SJSA1 (cell line): ENCODE measurements at places on chromosomes 6 and 20.

DNA sequence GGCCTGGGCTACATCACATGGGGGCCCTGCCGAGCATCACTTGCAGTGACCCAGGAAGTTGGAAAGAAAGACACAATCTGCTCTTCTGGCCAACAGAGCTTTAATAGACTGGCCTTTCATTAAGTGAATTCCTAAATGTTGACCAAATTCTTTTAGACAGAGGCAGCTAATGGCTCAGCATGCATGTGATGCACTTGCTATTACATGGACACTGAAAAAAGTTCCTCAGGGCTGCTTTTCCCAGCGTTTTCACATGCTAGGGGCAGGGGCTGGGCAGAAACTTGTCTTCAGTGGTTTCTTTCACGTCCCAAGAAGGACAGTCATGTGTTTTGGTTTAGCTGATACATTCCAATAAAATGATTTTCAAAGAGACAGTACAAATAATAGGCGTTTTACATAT lies 651.0 kb upstream of the SLC35B3 start:
- DNase-seq = no peak

DNA sequence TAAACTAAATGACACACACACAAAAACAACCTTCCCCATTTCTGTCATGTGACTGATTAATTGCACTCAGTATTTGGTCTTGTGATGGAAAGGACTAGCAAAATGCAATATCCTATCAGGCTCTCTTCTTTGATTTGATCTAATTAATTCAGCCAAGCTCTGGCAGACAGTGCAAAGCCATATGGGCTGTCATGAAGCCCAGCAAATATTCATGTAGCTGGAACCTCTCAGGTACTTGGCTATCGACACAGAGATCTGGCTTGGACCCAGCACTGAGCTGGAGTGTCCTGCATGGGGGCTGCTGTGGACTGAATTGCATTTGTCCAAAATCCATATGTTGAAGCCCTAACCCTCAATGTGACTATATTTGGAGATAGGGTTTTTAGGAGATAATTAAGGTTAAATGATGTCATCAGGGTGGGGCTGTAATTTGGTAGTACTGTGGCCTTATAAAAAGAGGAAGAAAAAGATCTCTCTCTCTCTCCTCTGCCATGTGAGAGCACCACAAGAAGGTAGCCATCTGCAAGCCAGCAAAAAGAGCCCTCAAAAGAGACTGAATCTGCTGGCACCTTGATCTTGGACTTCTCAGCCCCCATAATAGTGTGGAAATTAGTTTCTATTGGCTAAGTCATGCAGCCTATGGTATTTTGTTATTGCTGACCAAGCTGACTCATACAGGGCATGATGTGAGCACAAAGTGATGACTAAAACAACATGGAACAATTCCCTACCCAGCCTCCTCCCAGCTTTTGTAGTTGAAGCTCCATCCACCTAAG lies 77.1 kb downstream of the STMND1 start:
- DNase-seq = no peak

DNA sequence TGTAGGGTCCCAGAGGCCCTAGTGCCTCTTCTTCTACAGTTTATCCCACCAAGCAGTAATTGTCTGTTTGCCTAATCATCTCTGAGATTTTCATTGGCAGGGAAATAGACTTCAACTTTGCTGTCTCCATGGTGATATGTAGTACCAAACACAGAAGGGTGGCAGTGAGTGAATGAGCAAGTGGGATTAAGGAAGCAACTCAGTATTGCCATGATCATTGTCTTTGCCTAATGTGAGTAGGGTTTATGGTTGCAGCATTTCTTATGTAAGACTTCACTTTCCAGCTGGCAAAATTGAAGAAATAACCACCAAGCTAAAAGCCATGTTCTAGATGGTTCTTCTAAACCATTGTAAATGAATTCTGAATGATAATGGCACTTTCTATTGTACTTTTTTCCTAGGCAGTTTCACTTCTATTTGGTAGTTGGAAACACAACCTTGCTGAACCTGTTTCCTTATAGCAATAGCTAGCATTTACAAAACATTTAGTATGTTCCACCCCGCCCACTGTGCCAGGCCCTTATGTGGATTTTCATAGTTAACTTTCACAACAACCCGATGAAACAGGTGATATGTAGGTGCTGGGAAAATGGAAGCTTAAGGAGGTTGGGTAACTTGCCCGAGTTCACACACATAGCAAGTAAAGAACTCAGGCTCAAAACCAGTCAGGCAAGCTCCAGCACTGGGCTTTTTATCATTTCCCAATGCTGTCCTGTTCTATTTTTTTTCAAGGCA lies 32.0 kb downstream of the ZC2HC1B start:
- DNase-seq = no peak

GRCh38 chr20:36454698-36455427 lies 86.5 kb upstream of the MYL9 start:
- peak; percentile 51 for DNase-seq

GRCh38 chr6:77433888-77434287 lies 29.4 kb downstream of the HTR1B start:
- DNase-seq = no peak

DNA sequence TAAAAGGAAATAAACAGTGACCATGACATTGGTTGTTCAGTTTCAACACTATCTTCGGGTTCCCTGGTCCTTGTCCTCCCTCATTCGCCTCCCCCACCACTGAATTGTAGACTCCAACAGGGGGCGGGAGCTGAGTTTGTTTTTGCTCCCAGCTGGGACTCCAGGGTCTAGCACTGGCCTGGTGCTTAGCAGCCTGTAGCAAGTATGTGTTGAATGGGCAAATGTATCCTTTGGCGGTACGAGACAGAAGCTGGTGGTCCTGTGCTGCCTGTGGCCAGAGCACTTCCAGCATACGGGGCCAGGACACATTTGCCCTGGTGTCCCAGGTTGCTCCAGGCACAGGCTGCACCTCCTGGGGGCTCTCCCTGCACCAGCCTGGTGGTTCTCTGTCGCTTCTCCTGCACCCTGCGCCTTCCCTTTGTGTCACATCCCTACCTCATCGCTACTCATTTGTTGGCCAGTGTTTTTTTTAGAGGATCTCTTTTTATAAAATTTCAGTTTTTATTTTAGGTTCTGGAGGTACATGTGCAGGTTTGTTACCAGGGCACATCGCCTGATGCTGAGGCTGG lies 40.1 kb downstream of the PHACTR3 start:
- peak; percentile 27 for DNase-seq

DNA sequence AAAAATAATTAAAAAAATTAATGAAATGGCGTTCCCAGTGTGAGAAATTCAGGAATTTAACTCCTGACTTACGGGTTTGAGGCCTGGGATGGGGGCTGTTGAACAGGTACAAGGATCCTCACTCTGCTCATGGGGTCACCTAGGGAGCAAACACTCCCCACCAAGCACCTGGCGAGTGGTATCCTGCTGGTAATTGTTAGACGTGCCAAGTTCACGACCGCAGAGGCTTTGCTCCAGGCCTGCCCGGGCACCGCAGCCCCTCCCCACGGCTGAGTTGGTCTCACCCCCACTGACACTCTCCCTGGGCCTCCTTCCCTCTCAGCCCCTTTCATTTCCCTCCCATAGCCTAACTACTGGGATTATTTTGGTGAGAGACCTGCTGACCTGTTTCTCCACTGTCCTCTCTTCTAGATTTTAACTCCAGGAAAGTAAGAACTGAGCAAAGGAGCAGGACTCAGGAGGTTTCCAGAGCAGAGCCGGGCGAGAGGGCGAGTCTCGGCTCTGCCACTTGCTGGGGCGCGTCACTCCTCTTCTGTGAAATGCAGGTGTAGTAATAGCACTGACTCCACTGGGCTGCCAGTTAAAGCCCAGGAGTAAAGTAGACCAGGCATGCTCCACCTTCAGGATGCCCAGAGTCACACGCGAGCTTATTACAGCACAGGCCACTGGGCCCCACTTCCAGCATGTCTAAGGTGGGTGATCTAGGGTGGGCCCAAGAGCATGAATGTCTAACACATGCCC lies 22.8 kb downstream of the BMP7 start:
- DNase-seq = no peak

GRCh38 chr20:64219202-64219601 lies 36.3 kb upstream of the PCMTD2 start:
- DNase-seq = no peak

DNA sequence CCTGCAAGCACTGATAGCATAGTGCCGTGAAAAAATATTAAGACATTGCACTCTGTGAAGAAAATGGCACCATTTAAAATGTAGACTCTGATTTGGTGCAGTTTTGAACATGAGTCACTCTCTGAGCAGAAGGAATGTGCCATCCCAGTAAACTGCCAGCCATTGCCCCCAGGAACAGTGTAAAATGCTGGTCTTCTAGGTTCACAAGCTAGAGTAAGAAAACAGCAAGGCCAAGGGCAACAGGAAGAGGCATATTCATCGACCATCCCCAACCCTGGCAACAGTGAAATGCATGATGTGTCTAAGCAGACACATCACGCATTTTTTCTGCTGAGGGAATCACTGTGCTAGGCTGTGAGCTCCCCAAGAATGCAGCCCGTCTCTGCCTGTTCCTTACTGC lies 163.2 kb upstream of the RIN2 start:
- no peak for DNase-seq

DNA sequence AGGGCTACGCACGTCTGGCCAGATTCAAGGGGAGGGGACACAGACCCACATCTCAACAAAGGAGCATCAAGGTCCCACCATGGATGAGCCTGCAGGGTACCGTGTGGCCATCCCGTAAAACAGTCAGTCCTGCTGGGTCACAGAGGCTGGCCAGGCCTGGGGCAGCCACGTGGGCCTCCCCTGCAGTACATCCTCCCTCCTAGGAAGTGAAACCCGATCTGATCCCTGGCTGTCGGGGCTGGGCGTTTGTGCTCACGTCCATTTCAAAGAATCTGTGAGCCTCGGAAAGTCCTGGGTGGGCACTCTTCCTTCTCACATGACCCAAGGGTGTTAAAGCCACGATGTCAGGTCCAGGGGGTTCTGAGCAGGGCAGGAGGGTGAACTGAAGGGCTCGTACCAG lies 14.3 kb downstream of the SULF2 start:
- DNase-seq = no peak

- no peak for DNase-seq
Observed at GRCh38 chr6:104460738-104461483, 398.8 kb downstream of the HACE1 start.

GRCh38 chr6:137761487-137761886 lies 105.6 kb upstream of the TNFAIP3 start:
- DNase-seq = no peak

GRCh38 chr6:82555801-82556200 lies 192.2 kb downstream of the TPBG start:
- DNase-seq = no peak

GRCh38 chr20:3797226-3797545 lies 1.1 kb downstream of the CDC25B start:
- no peak for DNase-seq

DNA sequence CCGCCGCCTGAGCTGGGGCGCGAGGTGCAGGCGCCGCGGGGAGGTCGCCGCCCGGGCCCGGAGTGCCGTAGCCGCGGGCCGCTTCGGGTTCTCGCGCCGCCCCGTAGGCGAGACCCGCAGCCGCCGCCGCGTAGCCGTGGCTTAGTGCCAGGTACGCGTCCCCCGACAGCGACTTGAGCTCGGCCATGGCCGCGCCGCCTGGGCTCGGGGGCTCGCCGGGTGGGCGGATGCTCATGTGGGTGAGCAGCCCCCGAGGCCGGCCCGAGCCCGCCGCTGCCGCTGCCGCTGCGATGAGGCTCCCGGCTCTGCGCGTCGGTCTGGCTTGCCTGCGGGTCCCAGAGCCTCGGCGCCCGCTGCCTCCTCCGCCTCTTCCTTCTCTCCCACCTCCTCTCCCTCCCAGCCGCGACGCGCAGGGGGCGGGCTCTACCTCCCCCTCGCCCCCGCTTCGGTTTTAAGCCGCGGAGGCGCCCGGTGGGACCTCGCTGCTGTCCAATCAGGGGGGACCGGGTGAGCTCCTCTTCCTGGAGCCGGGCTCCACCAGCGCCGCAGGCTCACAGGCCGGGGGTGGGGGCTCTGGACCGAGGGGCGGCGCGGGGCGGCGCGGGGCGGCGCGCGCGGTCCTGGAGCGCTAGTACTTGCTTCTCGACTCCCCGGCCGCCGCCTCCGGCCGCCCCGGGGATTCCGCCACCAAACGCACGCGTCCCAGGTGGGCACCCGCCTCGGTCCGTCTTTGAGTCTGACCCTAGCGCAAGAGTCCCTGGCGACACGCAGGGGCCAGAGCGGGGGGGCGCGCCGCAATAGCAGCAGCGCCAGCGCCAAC lies at the start of gene BHLHE23:
Gene BHLHE23 (minus strand): TSS at position 425 of the 820 bp plus-strand sequence. CDS start 190 bp downstream, at position 235.
- DNase-seq = no peak

GRCh38 chr20:44942264-44942973 lies 17.8 kb downstream of the TOMM34 start:
- DNase-seq = no peak

GRCh38 chr6:18961566-18961965 lies 574.4 kb downstream of the RNF144B start:
- DNase-seq = no peak

DNA sequence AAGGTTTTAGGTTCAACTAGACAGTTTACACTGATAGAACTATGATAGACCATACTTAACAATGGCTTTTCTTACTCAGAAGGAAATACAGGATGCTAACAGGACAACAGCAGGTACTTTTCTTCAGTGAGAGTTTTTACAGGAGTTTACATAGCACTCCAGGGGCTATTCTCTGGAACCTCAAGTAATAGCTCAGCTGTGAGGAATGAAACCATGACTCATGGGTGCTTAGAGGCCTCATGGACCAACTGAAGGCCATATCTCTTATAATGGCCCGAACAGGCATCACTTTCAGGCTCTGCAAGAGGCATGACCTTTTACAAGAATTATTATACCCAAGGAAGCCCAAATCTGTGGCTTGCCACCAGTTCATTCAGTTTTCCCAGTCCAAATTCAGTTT lies 31.8 kb downstream of the TREML1 start:
- no peak for DNase-seq

DNA sequence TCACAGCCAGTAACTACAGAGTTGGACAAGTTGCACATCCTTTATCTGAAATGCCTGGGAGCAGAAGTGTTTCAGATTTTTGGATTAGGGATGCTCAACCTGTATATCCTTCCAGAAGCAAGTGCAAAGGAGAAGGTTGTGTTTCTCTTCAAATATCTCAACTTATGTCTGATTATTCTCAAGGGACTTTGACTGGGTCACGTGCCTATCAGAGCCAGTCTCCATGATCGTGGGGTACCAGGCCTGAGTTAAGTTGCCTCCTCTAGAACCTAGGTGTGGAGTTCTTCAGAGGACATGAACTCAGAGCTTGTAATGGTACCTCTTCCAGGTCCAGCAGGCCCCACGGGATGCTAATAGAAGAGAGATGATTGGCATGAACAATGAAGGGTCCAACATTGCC lies 7.8 kb downstream of the CD83 start:
- DNase-seq = no peak

DNA sequence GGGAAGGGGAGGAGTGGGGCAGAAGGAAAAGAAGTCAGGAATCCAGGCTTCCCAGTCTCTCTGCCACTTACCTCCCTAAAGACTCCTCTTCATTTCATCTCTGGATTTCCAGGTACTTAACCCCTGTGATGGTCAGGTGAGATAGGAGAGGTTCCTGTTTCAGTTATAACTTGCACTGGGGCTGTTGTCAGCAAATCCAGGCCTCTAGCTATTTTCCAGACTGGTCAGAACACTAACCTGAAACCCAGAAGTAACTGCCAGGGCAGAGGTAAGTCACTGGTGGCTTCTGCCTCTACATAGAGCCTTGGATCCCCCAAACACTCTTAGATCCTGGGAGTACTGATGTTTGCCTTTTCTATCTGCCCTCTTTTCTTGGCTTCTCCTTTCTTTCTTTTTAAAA lies 233.5 kb upstream of the TAB2 start:
- no peak for DNase-seq

- peak; percentile 61 for DNase-seq
Observed at GRCh38 chr6:35026434-35027222, 114.5 kb downstream of the TCP11 start.
